ENCODE measurements at places on chromosomes 1 and 21. TPM values are rescaled to one million over a fixed set of nuclear protein-coding genes. Genes with fewer than 3 reads are reported as not detected.
A peak's percentile ranks its signal among the peaks of the same experiment; 100 is the strongest.

The KCTD3 gene
- total RNA-seq, result 46.8 TPM

DNA sequence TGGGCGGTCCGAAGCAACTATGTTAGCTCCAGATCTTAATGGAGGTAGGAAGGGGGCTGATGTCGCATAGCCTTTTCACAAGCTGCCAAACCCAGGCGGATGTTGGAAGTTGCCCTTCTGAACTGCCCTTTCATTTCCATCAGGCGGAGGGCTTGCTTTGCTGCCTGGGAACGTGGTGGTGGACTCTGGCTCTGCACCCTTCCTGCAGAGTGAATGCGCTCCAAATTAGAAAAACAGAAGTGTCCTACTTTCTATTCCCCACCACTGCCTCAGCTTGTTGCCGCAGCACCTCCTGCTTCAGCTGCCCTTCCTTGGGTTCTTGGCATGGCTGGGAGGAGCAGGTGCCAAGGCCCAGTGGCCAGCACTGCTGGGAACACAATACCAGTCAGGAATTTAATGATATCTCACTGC, 60.6 kb downstream of the AK4 start:
- peaks cover 77% of the 10 kb centered on the region for H3K4me1 ChIP-seq
- H3K27me3 ChIP-seq, result no peaks in the 10 kb centered on the region
- H3K4me3 ChIP-seq, result no peak overlapping the region
- no peak overlapping the region for H3K27ac ChIP-seq

DNA sequence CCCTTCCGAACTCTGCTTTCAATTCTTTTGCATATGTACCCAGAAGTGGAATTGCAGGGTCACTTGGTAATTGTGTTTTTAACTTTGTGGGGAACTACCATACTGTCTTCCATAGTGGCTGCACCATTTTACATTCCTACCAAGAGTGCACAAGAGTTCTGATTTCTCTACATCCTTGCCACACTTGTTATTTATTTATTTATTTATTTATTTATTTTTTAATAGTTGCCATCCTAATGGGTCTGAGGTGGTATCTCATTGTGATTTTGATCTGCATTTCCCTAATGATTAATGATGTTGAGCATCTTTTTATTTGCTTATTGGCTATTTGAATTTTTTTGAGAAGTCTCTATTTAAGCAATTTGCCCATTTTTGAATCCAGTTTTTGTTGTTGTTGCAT, 422.4 kb downstream of the PTPRU start:
- H3K4me3 ChIP-seq, result no peak overlapping the region
- H3K27me3 ChIP-seq, result no peaks in the 10 kb centered on the region
- peaks cover 5% of the 10 kb centered on the region for H3K4me1 ChIP-seq
- H3K36me3 ChIP-seq, result no peaks in the 10 kb centered on the region

DNA sequence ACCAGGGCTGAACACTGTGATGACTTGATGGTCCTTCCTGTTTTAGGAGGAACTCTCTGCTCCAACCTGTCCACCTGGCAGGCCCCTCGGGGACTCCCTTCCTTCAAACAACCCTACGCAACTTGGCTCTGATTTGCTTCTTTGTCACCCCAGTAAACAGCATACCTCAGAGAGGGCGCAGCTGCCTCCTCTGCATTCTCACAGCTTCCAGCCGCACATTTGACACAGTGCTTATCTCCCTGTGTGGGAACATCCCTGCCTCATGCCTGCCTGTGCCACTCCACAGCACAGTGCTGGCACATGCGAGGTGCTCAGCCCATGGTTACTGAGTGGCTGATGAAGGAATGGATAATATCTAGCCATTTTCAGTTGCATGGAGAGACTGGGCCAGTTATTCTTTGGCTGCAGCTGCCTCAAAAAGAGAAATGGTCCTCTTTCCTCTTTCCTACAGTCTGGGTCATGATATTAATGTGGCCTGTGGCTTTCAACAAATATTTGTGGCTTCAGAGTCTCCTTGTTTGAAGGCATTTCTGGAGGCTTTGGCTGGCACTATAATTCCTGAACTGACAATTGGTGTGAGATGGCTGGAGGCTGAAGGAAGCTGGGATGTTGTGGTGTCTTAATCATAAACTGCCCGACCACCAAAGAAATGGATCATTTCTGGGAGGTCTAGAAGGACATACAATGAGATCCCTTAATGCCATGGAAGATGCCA, 77.9 kb downstream of the TENT5C start:
- DNase-seq, result no peak
- 0 out of 2 replicates have a peak, but pooled peaks cover 3% of the 10 kb centered on the region for H3K4me1 ChIP-seq
- no peak overlapping the region for H3K4me3 ChIP-seq
- H3K36me3 ChIP-seq, result no peaks in the 10 kb centered on the region
- no peaks in the 10 kb centered on the region for H3K27me3 ChIP-seq

GRCh38 chr1:98045211-98045766, 124.5 kb upstream of the DPYD start:
- H3K27ac ChIP-seq, result no peak overlapping the region
- H3K4me1 ChIP-seq, result peaks cover 33% of the 10 kb centered on the region
- DNase-seq, result no peak
- H3K27me3 ChIP-seq, result peaks cover 80% of the 10 kb centered on the region
- H3K36me3 ChIP-seq, result no peaks in the 10 kb centered on the region

GRCh38 chr1:198495631-198496030, 44.8 kb downstream of the ATP6V1G3 start:
- H3K27ac ChIP-seq, result no peak overlapping the region
- no peaks in the 10 kb centered on the region for H3K27me3 ChIP-seq
- no peak for DNase-seq
- no peaks in the 10 kb centered on the region for H3K36me3 ChIP-seq
- H3K4me3 ChIP-seq, result no peak overlapping the region
- peaks cover 23% of the 10 kb centered on the region for H3K4me1 ChIP-seq

DNA sequence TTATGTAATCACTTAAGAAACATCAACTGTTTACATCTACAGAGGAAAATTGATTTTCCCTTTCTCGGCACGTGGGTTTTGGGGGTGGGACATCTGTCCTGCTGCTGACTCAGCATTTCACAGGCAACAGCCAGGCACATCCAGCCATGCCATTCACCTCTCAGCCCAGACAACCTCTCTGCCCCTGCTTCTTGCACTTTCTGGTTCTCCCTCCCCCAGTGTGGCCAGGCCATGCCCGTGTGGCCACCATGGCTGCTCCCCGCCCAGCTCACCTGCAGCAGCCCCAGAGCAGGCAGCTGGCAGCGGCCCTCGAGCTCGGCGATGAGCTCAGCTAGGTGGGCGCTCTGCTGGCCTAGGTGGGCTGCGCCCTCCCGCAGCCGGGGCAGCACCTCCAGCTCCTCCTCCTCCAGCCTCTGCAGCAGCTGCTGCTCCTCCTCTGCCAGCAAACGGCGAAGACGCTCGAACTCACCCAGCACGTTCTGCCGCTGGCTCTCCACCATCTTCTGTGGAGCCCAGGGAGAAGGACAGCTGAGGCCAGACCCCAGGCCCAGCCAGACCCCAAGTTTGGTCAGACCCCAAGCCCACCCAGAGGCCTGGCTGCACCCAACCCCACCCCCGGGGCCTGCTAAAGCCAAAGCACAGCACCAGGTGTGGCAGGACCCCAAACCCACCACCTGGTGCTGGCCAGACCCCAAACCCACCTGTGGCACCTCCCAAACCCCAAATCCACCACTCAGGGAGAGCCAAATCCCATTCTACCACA, 5.8 kb downstream of the TRIM11 start:
- no peak for DNase-seq
- no peaks in the 10 kb centered on the region for H3K27me3 ChIP-seq

- peaks cover 19% of the 10 kb centered on the region for H3K4me1 ChIP-seq
- H3K4me3 ChIP-seq, result peak overlapping the region; percentile 76
- H3K27ac ChIP-seq, result peak overlapping the region; percentile 30
These were observed 2.1 kb downstream of the RYR2 start for GRCh38 chr1:237043846-237044636.

GRCh38 chr1:165753934-165754333, 14.7 kb downstream of the TMCO1 start:
- DNase-seq, result no peak
- no peaks in the 10 kb centered on the region for H3K27me3 ChIP-seq
- H3K4me1 ChIP-seq, result no peaks in the 10 kb centered on the region
- peaks cover 16% of the 10 kb centered on the region for H3K36me3 ChIP-seq
- no peak overlapping the region for H3K27ac ChIP-seq
- H3K4me3 ChIP-seq, result no peak overlapping the region

- no peak overlapping the region for H3K27ac ChIP-seq
- no peaks in the 10 kb centered on the region for H3K4me1 ChIP-seq
- H3K4me3 ChIP-seq, result no peak overlapping the region
- no peak for DNase-seq
These were observed 66.9 kb downstream of the PHTF1 start for GRCh38 chr1:113692342-113692741.

The CD1D gene
- total RNA-seq, result 4.7 TPM

The OR6K3 gene
- not detected for total RNA-seq

DNA sequence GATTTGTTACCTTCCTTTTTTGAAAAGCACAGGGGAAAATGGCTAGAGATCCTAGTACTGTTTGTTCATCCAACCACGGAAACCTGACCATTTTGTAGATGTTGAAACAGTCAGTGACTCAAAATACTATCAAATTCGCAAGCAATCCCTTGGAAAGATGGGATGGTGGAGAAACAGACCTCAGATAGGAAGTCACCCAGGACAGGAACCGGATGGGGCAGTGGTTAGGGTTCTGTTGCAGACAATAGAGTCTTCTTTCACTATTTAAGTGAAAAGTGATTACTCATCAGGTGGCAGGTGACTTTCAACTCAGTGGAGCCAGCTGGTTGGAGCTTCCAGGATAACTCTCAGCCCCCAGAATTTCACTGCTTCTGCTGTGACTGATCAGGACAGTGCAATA, 17.0 kb downstream of the LHX4 start:
- H3K36me3 ChIP-seq, result no peaks in the 10 kb centered on the region
- H3K27ac ChIP-seq, result 0 out of 2 replicates have a peak overlapping the region, but pooled peaks have one; percentile 44
- no peaks in the 10 kb centered on the region for H3K27me3 ChIP-seq
- peaks cover 60% of the 10 kb centered on the region for H3K4me1 ChIP-seq
- H3K4me3 ChIP-seq, result no peak overlapping the region
- no peak for DNase-seq

DNA sequence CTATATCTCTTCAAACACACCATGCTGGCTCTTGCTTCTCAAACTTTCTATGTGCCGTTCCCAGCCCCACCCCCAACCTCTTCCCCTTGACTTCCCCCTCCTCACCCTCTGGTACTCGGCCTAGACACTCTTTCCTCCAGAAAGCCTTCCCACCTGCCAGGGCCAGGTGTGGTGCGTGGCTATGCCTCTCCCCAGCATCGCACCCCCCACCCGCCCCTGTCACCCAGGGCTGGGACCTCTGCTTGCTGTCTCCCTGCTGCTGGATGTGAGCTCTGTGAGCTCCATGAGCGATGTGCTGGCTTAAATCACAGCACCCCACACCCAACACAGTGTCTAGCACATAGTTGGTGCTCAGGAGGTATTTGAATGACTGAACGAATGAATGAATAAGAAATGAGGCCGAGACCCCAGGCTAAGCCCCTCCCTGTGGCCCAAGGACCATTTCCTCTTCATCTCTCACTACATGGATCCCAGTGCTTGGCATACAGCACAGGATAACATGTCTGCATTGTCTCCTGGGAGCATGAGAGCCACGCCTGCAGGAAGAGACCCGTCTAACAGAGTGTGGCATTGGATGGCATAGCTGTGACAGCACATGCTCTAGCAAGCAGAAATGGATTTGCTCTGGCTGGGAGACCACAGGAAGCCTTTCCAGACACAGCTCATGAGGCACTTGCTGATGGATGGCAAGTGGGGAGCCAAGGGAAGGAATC, 19.7 kb downstream of the TNNT2 start:
- DNase-seq, result peak; percentile 4
- no peak overlapping the region for H3K4me3 ChIP-seq
- H3K4me1 ChIP-seq, result peaks cover 26% of the 10 kb centered on the region
- H3K27me3 ChIP-seq, result no peaks in the 10 kb centered on the region
- H3K27ac ChIP-seq, result no peak overlapping the region
- H3K36me3 ChIP-seq, result no peaks in the 10 kb centered on the region

DNA sequence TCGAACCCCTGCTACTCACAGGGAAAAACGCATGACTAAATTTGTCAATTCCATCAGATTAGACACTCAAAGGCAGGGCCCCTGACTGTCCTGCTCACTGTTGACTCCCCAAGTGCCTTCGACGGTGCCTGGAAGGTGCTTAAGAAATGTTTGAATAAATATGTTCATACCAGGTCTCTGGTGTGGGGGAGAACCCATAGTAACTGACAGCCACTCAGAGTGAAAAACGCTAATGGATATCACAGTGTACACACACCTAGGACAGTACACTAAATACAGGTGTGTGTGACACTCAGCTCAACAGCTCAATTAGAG, 39.7 kb upstream of the WASF2 start:
- DNase-seq, result no peak
- peak overlapping the region; percentile 31 for H3K4me3 ChIP-seq

The SPRR5 gene
- not detected for total RNA-seq
